ENCODE measurements at places on chromosomes 1 and 21.

- no peak for DNase-seq
Observed at GRCh38 chr1:39892601-39893595, 8.8 kb downstream of the MYCL start.

GRCh38 chr1:22848405-22848804 lies 124.3 kb downstream of the LACTBL1 start:
- no peak for DNase-seq

DNA sequence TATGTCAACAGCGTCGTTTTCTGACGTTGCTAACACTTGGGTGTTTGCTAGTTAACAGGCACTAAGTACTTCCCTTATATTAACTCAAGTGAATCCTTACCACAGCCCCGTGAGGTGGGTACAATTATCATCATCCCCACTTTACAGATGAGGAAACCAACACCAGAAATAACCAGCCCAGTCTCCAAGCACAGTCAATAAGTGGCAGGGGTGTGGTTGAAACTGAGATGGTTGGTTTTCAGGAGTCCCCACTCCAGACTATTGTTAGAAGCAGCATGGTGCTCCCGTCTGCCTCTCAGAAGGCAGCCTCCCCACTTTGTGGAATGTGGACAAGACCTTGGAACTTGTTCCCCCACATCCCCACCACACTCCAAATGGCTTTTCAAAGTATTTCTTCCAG lies 45.7 kb upstream of the ACOT11 start:
- no peak for DNase-seq

DNA sequence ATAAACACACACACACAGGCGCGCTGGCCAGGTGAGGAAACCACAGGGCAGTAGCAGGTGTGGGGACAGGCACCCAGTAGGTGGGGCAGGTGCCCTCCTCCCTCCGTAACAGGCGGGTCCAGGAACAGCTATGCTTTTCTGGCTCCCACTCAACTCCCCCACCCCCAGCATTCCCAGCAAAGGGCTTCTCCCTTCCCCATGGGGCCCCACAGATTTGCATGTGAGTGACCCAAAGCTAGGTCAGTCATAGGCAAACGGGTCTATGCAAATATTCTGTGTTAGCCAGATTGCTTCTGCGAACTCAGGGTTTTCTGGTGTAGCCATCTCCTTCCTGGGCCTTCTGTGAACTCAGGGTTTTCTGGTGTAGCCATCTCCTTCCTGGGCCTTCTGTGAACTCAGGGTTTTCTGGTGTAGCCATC lies 114.2 kb downstream of the SIK1 start:
- DNase-seq, result no peak

- DNase-seq, result no peak
Observed at GRCh38 chr21:24395320-24395923, 1211.9 kb downstream of the MRPL39 start.

GRCh38 chr1:68442006-68442405 lies 7.7 kb downstream of the RPE65 start:
- DNase-seq, result no peak

DNA sequence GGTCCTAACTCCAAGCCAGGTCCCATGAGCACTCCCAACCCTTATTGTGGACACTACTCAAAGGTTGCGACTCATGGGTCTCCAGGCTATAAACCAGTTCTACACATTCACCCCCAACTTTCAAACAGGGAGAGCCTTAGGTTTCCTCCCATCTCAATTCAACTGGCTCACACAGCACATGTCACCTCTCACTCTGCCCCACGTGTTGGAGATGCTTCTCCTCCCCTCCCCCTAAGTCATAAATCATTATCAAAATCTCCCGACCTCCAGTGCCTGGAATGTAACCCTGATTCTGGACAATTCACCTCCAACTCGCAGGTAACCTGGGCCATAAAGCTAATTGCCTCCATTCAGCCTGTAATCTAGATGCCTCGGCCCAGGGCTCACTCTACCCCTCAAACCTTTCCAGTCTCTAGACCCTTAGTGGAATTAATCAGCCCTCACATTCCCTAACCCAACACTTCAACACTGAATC lies 595 bp downstream of the AK2 start:
- DNase-seq, result no peak
